ENCODE measurements at places on chromosomes 13 and 19.

- no peak for DNase-seq
These were observed 326.0 kb upstream of the SPRY2 start for GRCh38 chr13:80666782-80667552.

GRCh38 chr13:114237415-114238112 lies 2.9 kb downstream of the CDC16 start:
- DNase-seq = no peak

GRCh38 chr13:50783066-50783465 lies 60.4 kb downstream of the DLEU7 start:
- no peak for DNase-seq

DNA sequence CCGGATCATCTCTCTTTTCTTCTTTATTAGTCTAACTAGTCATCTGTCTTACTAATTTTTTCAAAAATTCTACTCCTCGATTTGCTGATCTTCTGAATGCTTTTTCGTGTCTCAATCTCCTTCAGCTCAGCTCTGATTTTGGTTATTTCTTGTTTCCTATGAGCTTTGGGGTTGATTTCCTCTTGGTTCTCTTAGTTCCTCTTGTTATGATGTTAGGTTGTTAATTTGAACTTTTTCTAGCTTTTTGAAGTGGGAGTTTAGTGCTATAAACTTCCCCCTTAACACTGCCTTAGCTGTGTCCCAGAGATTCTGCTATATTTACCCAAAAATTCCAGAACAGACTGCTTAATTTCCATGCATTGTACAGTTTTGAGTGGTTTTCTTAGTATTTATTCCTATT lies 3.4 kb downstream of the FCAR start:
- no peak for DNase-seq

DNA sequence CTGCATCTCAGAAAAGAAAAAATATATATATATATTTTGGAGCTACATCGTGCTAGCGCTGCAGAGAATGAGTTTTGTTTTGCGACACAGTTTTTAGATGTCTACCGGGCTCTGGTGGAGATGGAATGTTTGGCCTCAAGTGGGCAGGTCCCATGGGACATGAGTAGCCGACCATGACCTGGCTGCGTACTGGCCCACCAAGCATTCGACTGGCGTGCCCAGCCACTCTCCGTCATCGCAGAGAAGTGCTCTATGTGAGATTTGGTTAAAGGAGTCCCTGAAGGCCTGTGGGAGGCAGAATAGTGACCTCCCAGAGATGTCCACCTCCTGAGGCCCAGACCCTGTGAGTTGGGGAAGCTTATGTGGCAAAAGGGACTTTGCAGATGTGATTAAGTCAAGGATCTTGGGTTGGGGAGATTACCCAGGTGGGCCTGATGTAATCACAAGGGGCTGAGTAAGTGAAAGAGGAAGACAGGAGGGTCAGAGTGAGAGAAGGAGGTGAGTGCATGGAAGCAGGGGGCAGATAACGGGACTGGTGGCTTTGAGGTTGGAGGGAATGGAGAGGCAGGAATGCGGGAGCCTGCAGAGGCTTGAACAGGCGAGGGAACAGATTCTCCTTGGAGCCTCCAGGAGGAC lies 821 bp upstream of the LILRB4 start:
- no peak for DNase-seq

DNA sequence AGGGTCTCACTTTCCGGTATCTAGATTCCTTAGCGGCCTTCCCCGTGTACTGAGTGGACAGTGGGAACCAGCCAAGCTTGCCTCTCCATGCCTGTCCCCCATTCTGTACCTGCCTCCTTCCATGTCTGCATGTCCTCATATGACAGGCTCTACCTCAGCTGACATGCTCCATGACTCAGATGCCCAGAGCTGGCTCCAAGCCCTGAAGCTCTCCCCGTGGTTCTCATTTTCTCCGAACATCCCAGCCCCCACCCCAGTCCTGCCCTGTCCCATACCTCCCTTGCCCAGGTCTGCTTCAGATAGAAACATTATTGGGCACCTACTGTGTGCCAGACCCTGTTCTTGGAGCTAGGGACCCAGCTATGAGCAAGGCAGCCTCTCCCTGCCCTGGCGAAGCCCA lies 17.1 kb upstream of the SHFL start:
- DNase-seq = no peak

DNA sequence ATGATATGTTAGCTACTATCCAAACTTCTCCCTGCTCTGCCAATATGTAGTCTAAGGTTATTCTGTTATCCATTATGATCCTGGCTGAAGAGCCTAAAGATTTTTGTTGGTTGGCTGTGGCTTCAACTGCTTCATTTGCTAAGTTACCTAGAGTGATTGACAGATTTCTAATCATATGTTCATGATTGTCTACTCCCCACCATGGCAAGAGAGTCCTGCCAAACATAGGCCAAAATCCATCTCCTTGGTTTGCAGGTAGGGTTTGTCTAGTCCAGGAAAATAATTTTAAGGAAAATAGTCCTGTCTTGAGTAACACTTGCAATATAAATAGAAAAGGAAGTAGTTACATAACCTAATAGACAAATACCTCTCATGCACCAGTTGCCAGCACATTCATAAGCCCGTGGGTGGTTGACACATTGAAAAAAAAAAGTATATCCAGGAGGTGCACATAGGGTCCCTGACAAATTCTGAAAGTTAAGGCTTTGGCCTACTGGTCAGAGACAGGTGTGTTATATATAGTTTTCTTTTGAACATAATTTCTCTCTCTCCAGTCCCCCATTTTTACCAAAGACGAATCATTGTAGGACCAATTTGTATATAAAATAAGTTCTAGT lies 5.4 kb upstream of the CBY2 start:
- DNase-seq = no peak

- DNase-seq = no peak
These were observed 559.0 kb downstream of the TBC1D4 start for GRCh38 chr13:74922963-74923362.

GRCh38 chr19:13961826-13962698 lies 9.8 kb downstream of the DCAF15 start:
- DNase-seq = no peak

DNA sequence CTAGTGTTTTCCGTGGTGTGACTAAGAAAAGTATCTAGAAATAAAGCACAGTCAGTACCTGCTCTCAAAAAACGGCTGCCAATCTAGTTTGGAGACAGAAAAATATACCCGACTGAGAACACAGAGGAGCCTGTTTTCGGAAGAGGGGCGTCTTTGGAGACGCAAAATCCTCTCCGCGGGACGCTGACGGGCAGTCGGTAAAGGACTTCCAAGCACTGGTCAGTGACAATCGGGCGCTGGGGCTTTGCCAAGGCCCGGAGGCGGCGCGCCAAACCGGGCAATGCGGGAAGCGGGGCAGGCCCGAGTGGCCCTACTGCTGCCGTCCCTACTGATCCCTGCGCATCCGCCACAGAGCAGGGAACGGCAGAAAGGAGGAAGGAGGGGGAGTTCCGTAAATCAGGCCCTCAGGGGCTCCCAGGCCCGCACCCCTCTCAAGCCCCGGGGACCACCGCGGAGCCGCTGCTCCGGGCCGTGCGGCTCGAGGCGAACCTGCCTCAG lies 588 bp upstream of the DPY19L3 start:
- no peak for DNase-seq

GRCh38 chr19:35860818-35861639 lies 4.3 kb downstream of the KIRREL2 start:
- DNase-seq = peak; percentile 72

- peak; percentile 43 for DNase-seq
These were observed 172.7 kb upstream of the RNF113B start for GRCh38 chr13:98349731-98350305.

DNA sequence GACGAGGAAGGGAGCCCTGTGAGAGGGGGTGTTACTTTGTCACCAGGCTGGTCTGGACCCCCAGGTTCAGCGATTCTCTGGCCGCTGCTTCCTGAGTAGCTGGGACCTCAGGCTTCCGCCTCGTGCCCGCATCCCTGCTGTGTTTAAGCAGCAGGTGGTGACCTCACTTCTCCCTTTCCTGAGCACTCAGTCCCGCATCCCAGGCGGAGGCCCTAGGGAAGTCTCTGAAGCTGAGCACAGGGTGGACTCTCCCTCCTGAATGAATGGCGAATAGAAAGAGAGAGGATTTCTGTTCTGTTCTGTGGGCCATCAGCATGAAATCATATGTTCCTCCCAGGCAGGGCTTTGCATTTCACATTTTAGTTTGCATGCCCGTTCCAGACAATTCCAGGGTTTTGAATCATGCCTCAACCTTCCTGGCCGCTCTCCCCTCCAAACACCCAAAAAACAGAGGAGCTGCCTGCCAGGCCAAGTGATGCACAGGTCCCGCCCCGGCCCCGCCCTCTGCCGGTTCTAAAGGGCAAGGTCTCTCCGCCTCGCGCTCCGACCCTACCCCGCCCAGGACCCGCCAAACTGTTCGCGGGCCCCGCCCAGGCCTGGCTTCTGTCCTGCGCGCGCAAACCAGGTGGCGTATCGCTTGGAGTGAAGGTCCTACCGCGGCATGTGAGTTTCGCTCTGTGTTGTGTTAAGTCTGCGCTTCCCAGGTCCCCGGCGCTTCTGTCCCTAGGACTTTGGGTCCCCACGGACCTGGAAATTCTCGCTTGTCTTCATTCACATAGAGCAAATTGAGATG lies 35.1 kb upstream of the ZNF808 start:
- peak; percentile 3 for DNase-seq

- no peak for DNase-seq
These were observed 39.5 kb downstream of the DHRS12 start for GRCh38 chr13:51764184-51765141.

DNA sequence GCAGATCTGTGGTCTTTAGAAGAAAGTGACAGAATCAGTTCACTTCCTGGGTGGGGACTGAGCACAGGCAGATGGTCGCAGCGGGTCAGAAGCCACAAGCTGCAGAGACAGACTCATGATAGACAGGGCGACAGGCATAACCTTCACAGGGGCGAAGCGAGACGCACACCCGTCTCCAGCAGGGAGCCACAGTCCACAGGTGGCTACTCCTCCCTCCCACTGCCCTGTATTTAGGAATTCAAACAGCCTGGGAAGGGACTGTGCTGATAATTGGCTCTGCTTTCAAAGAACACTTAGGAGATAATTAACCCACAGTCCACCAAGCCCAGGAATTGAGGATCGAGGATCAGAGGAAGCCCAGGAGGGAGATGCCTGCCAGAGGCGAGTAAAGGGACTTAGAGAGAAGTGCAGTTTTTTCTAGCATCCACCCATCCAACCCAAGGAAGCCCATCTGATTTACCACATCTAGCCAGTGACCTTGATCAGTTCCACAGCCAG lies 23.2 kb downstream of the RFX2 start:
- DNase-seq = peak; percentile 69

DNA sequence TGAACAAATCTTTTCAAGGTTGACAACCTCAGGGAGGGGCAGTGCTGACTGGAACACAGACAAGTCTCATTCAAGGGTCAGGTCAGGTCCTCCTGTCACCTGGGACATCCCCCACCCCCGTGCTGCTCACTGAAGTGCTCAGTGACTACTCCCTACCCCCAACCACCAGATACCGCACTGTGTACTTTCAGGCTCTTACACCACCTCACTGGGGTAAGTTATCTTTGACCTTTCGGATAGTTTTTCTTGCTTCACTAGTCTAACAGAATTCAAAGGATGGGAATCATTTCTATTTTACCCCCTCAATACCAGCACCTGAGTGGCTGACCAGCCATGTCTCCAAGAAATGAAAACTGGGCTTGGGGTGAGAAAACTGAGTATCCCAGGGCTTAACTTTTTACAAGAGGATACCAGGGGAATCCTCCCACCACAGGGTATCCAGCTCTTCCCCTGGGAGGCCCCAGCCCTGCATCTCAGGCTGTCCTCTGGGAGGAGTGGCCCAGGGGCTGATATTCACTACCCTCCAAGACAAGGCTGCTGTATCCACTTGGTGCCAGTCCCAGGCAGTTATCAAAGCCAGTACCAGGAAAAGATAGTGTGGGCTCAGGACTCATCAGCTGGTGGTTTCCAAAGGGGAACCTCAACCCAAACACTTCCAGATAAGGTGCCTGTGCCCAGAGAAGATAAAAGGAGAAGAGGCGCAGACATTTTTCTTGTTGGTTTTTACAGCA lies 2.1 kb downstream of the ZNF563 start:
- DNase-seq = peak; percentile 11

DNA sequence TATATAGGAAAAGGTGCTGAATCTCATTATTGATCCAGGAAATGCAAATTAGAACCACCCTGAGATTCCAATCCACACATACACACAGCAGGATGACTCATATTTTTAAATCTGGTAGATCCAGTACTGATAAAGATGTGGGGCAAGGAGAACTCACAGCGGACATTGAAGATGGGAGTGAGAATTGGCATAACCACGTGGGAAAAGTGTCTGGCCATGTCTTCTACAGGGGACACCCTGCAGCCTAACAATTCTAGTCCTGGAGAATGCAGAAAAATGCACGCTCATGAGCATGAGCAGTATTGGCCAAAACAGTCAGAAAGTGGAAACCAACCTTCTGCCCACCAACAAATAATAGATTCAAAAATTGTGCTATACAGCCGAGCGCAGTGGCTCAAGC lies 13.5 kb upstream of the BCL3 start:
- no peak for DNase-seq

DNA sequence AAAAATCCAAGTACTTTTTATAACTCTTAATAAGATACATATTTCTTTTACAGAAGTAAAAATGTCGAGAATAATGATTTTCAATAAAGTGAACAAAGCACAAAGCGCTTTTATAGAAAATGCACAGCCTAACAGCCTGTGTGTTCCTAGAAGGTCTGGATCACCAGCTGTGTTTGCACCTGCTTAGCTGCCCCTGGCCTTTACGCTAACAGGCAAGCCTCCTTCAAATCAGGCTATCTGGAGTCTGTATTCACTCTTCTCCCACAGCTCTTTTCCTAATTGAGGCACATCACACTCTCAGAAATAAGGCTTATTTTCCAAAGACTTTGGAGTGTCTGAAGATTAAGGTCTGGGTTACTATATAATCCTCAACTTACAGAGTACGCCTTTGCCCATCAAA lies 183.1 kb downstream of the LHFPL6 start:
- no peak for DNase-seq

Data from retina (tissue), 1 donor.